ENCODE measurements at places on chromosomes 1 and 21. TPM values are rescaled to one million over a fixed set of nuclear protein-coding genes. Genes with fewer than 3 reads are reported as not detected.

FAM76A gene
- 15.1 TPM for total RNA-seq

- no peak for DNase-seq
Measured at GRCh38 chr1:43493661-43494450, 36.8 kb upstream of the PTPRF start.

GRCh38 chr1:98557895-98558294 lies 103.6 kb upstream of the SNX7 start:
- no peak for DNase-seq

SPRR3 gene
- not detected for total RNA-seq

DNA sequence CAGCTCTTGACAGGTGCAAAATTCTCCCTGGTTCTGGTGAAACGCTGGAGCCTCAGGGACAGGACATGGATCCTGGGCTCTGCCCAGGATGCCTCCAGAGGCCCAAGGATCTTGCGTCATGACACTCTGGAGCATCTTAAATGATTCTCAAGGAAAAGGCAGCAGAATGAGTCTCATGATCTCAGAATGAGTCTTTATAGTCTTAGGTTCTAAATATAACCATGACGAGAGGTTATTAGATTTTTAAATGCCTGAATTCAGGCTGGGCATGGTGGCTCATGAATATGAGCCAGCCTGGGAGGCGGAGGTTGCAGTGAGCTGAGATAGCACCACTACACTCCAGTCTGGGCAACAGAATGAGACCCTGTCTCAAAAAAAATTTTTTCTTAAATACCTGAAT lies 55.5 kb downstream of the ECE1 start:
- DNase-seq, result no peak

GRCh38 chr1:107534632-107535031 lies 393.8 kb downstream of the NTNG1 start:
- DNase-seq, result no peak

DNA sequence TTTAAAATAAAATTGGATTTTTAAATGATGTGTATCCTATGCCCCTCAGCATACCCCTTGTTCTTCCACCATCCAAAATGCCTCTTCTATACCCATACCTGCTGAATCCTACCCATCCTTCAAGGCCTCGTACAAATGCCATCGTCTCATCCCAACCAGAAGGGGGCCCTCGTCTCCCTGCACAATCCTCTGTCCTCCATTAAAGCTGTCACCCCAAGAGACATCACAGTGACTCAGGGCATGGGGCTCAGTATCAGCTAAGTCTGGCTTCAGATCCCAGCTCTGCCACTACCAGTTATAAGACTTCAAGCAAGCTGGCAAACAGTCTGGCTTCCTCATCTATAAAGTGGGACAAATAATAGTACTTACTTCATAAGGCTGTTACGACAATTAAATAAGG lies 23.8 kb downstream of the IGFN1 start:
- DNase-seq, result no peak

DNA sequence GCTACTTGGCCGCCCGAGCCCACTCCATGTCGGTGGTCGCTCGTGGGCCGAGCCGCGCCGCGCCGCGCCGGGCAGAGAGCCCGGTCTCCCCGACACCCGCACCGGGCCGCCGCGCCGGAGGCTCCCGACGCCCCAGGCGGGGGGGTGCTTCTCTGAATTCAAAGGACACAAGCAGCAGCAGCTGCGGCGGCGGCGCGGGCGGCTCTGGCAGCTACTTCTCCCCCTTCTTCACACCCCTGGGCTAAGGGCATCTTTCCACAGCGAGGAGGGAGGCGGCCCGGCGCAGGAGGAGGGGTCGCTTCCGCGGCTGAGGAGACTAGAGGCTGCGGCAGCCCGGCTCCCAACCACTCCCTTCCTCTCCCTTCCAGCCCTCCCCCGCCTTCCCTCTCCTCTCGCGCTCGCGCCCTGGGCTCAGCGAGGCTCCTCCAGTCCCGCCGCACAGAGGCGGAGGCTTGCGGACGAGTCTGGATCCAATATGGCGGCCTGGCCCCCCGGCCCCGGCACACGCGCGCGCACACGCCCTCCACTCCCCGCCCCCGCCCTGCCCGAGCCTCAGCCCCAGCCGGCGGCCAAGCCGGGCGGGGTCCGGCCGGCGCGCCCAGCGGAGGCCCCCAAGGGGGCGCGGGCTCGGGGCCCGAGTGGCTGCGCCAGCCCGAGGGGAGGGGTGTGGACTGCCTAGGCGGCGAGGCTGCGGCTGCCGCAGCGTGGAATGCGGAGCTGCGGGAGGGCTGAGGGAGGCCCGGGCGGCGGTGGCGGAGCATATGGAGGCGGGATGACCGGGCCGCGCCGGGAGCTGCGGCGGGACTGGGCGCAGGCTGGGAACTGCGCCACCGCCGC lies at the start of gene CDC42BPA:
Gene CDC42BPA, minus strand, starts transcription at position 477 of the 837 bp plus-strand sequence. CDS start 1,310 bp downstream, outside the sequence.
- peak; percentile 95 for DNase-seq
